ENCODE measurements at places on chromosomes 2 and 18.

- no peak for DNase-seq
Observed at GRCh38 chr2:81624825-81625224, 1320.3 kb upstream of the LRRTM1 start.

DNA sequence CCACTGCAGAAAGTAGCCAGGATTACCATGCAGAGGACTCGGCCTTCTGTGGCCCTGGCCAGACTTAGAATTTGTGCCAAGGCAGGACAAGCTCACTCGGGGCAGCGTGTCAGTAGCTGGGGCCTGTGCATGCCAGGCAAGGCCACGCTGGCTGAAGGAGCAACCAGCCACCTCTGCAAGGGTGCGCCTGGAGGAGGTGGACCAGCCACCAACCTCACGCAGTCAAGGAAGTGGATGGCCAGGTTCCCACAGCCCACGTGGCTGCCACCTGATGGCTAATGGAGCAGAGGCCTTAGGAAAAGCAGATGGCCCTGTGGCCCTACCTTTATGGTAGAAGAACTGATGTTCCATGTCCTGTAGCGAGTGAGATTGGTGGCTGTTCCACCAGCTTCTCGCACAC, 107.9 kb downstream of the CCDC74A start:
- DNase-seq, result no peak

DNA sequence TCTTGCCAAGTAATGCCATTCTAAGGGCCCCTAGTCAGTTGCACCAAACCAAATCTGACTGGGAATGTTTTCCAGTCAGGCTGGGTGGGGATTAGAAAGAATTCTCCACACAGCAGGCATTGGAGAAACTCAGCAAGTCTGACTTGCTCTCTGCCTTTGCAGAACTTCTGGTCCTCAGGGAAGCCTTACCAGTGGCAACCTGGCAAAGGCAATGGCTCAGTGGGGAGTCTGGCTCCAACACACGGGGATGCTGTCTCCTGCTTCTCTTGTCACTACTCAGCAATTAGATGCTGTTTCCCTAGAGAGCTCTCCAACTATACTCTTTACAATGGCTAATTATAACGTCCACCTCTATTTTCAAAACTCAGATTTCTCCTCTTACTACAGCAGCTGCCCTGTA, 810.7 kb downstream of the LRRTM4 start:
- no peak for DNase-seq

DNA sequence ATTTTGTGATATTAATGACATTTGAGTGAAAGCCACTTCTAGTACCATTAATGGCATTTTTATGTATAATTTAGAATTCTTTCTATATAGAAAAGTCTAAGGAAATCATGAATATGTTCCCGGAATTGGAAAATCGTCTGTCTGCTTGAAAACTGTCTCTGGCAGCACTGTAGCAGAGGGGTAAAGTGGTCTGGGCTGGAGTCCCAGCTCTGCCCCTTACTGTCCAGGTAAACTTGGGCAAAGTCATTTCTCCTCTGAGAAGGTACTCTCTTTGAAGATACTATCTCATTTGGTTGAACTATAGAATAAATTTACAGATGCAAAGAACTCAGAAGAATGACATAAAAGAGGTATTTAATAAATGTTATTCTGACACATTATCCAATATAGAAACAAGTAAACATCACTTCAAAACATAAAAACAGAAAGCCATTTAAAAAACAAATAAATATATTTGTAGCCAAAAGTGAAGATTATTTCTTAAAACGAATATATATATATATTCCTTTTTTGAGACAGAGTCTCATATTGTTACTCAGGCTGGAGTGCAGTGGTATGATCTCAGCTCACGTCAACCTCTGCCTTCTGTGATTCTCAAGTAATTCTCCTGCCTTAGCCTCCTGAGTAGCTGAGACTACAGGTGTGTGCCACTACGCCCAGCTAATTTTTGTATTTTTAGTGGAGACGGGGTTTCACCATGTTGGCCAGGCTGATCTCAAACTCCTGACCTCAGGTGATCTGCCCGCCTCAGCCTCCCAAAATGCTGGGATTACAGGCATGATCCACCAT, 149.8 kb upstream of the ITGA4 start:
- DNase-seq, result no peak

DNA sequence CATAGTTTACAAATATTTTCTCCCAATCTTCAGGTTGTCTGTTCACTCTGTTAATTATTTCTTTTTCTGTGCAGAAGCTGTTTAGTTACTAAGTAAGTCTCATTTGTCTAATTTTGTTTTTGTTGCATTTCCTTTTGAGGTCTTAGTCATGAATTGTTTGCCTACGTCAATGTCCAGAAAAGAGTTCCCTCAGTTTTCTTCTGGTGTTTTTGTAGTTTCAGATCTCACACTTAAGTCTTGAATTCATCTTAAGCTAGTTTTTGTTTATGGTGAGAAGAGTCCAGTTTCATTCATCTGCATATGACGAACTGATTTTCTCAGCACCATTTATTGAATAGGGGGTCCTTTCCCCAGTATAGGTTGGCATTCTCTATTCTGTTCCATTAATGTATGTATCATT, 1252.2 kb upstream of the TMEFF2 start:
- no peak for DNase-seq

GRCh38 chr2:55051026-55051866, 995 bp upstream of the RTN4 start:
- DNase-seq, result no peak

DNA sequence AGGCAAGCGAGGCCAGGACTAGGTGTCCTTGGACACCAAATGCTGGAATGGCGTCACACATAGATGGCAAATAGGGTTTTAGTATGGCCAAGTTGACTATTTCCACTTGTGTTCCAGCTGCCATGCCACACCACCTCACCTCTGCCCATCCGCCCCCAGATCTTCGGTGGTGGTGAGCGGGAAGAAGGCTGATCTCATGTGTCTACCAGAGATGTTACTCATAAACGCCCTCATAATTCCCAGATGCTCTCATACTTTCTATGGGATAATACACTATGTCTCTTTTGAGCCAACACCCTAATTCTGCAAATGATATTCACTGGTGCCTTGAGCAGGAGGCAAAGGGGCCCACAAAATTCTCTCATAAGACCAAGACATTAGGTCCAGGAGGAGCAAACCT, 281.1 kb upstream of the FN1 start:
- DNase-seq, result no peak

GRCh38 chr2:222307143-222307756, 8.5 kb upstream of the PAX3 start:
- no peak for DNase-seq

GRCh38 chr18:26919627-26920026, 54.1 kb upstream of the AQP4 start:
- no peak for DNase-seq

DNA sequence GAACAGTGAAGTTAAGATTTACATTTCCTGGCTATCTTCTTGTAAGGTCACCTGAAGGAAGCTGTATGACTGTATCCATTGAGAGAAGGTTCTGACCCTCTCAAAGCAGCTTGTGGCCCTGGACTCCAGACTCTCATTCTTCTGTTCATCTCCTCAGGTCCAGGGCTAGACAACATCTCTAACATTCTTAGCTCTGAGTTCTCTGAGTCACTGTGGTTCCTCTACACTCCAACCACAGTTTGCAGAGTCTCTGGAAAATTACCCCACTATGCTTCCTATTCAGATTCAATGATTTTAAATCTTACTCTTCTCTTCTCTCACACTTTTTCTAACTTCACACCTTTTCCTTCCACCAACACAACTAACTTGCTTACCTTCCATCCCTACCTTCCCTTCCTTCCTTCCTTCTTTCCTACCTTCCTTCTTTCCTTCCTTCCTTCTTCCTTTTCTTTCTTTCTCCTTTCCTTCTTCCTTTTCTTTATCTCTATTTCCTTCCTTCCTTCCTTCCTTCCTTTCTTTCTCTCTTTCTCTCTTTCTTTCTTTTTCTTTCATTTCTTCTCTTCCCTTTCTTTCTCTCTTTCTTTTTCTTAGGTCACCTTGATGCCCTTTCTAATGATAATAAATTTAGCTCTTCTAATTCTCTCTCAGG, 824.3 kb upstream of the ZEB2 start:
- no peak for DNase-seq

GRCh38 chr2:197924483-197924882, 120.1 kb downstream of the PLCL1 start:
- no peak for DNase-seq

DNA sequence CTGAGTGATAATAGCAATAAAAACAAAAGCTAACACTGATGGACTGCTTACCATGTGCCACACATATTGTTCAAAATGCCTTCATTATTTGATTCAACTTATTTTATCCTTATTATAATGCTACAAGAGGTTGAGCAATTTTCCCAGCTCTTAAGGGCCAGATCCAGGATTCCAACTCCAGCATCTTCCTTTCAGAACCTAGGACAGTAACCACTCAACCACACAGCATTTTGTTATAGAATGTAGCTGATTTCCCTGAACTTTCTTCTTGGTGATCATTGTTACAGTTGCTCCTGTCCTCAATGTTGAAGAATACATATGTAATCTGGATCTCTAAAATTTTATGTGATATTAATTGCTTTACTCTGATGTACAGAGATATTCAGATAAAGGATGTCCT, 341.7 kb downstream of the PIK3C3 start:
- no peak for DNase-seq

DNA sequence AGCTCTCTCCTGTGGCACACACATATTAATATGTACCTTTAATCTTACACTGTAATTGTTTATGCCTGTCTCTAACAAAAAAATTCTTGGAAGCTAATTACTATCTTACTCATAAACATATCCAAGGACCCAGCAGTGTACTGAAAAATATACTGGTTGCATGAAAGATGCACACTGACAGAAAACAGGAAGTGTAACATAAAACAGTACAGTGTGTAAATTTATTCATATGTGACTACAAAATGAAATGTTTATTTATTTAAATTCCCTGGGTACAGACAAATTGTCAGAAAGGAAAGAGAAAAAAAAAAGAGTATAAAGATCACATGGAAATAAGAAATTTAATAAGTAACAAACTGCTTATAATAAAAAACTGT, 28.5 kb downstream of the TMEM131 start:
- DNase-seq, result no peak

- no peak for DNase-seq
Observed at GRCh38 chr18:61935362-61935761, 42.6 kb upstream of the RNF152 start.

DNA sequence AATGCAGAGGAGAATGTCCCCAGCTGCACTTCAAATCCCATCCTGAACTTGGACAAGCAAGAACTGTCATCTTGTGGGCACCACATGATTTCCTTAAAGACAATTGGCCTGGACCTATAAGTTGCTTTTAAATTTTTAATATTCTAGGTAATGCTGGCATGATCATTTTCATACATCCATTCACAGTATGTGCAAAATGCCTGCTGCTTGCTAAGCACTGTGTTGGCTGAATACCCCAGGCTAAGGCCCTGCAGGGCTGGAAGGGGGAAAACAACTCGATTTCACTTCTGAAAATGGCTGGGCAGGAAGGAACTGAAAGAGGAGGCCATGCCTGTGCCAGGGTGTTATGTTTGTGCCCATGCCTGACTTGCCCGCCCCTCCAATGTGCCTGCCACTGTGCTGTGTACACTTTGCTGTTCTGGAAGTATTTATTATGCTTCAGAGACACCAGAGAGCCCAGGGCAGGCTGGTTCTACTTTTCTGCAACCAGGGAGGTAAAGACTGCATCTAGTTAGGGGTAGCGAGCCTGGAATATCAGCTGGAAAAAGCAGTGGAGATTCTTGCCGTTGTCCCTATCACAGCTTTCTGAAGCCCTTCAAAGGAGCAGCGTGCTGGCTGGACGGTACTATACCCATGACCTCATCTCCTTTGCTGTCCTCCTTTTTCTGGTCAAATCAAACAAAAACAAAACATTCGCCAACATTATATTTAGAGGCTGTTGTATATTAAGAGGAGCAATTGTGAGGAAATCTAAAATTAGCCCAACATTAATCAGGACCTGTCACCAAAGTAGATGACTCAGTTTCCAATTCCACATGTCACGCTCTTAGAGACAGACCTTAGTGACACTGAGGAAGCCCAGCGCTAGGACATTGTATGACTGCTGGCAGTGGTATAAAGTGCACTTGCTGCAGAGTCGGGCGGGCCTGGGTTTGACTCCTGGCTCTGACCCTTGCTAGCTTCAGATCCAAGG, 158.1 kb downstream of the DDX1 start:
- DNase-seq, result no peak

DNA sequence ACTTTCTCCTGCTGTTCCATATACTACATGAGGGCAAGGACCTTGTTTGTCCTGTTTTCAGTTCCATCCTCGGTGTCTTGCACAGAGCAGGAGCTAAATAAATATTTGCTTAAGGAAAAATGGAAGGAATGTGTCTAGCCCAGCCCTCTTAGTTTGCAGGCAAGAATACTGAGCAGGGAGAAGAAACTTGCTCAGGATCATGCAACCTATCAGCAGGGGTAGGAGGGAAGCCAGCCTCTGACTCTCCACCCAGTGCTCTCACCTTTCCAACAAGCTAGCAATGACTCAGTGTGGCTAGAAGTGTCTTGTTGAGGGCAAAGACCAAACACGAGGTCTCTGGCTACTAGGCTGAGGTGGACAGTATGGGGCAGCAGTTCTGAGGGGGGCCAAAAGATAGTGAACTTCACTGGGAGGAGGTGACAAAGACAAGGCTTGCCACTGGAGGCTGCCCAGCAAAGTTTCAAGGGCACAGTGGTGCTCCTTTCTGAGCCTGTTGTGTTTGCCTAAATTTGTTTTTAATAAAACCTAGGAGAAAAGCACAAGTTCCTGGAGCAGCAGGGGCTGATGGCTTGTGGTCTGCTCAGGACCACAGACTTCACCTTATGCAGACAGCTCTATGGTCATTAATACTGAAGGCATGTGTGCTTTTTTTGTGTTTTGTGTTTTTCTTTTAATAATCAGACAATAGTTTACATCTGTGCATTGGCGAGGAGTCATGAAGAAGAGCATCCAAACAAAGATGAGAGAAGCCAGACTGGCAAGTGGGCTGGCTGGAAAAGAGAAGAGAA, 49.1 kb upstream of the CTAGE1 start:
- no peak for DNase-seq

DNA sequence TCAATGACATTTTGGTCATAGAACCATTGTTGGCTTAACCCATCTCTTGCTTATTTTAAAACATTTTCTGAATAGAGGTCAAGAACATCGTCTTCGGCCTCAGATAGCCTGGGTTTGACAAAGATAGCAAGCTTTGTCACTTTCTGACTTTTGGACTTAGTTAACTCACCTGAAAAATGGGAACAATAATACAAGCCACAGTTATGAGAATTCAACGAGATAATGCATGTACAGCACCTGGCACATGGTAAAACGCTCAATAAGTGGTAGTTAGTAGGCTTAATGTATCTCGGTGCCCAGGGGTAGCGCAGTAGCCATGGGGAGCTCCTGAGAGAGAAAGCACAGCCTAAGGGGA, 446 bp upstream of the COPS7B start:
- no peak for DNase-seq

- no peak for DNase-seq
Observed at GRCh38 chr2:6885968-6886367, 8.4 kb downstream of the RSAD2 start.

GRCh38 chr2:47531378-47532042, 128.6 kb downstream of the MSH2 start:
- DNase-seq, result no peak

DNA sequence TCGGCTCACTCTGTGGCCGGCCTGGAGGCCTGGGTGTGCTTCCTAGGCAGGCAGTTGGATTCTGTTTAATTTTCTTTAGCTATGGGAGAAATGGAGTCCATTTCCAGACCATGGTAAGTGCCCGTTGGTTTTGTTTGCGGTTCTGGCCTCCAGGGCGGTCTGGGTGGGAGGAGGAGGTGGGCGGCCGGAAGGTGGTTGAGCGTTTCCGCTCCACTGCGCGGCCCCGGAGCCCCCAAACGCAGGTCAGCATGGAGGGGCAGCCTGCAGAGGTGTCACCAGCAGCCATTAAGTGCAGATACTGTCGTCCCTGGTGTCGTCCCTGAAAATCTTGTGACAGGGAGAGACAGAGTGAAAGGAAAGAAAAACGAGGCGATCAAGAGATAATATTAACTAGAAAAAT, 303.9 kb downstream of the GBX2 start:
- no peak for DNase-seq
